ENCODE measurements at places on chromosomes 16 and 17.

- no peak for DNase-seq
These were observed 14.9 kb downstream of the CDH16 start for GRCh38 chr16:66903544-66904427.

DNA sequence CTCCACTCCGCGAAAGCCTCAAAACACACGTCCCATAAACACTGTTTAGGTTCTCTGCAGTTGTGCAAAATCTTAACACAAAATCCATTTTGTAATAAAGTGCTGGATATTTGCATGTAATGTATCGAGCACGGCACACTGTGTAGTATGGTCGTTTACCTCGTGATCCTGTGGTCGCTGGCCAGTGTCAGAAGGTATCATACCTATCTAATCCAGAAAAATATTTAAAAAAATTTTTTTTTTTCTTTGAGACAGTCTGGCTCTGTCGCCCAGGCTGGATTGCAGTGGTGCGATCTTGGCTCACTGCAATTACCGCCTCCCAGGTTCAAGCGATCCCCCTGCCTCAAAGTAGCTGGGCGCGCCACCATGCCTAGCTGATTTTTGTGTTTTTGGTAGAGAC, 996 bp downstream of the RPL38 start:
- no peak for DNase-seq

GRCh38 chr17:73791631-73792030, 147.4 kb upstream of the SDK2 start:
- no peak for DNase-seq

DNA sequence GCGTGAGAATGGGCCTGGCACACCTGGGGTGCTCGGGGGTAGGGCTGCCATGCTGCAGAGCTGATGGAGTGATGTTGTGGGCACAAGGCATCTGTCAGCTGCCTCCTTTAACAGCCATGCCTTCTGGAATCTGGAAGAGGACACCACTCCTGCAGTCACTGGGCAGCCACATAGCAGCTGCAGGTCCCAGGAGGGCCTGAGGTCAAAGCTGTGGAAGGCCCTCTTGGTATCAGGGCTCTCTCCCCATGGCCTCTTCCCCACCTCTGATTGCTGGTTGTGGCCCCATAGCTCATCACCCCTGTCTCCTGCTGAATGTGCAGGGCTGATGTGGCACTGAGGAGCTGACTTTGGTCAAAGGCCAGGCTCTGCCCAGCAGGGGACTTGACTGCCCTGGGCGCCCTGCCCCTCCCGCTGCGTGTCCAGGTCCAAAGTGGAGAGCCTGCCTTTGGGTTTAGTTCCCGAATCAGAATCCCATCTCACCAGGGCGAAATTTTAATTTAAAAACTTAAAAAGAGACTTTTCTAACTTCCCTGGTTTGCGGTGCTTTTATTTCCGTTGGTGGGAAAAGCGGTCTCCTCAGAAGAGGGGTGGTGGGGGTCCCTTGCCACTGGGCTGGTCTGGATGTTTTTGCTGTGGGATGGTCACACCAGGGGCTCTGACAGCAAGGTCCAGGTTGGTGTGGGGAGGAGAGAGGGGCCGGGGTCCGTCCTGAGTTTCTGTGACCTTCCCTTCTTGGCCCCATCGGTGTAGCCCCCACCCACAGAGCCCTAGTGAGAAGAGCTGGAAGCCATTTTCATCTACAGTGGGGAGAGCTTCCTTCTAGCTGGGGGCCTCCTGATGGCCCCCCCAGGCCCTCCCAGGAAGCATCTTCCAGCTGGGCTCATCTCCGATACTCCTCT, 5.9 kb downstream of the UBALD2 start:
- DNase-seq, result no peak

DNA sequence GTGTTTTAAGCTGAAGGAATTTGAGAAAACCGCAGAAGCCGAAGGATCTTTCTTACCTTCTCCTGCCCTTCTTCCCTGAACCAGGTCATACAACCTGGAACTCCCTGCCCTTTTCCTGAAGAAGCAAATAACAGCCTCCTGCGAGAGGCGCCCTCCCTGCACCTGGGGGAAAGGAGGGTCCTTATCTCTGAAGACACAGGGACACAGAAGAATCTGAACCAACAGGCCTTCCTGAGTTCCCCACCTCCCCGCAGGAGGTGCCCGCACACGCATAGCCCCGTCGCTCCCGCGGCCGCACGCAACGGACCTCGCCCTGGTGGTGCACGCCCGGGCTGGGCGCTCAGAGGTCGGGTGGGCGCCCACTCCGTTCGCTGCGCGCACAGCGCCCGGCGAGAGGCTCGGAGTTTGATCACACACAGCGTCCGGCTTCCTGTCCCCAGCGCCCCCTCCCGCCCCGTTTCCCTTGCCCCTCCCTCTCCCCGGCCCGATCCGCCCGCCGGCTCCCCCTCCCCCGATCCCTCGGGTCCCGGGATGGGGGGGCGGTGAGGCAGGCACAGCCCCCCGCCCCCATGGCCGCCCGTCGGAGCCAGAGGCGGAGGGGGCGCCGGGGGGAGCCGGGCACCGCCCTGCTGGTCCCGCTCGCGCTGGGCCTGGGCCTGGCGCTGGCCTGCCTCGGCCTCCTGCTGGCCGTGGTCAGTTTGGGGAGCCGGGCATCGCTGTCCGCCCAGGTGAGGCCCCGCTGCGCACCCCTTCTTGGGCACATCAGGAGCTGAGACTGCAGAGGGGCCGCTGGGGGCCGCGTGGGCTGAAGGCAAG, at the start of gene TNFSF12:
Gene TNFSF12, plus strand, starts transcription at position 474 of the 816 bp plus-strand sequence. Its CDS starts 96 bp downstream, at position 570.
- DNase-seq, result no peak

- DNase-seq, result no peak
These were observed 78.9 kb downstream of the CNGB1 start for GRCh38 chr16:57892041-57892440.

GRCh38 chr17:74296548-74296936, 22.5 kb downstream of the DNAI2 start:
- peak; percentile 13 for DNase-seq

DNA sequence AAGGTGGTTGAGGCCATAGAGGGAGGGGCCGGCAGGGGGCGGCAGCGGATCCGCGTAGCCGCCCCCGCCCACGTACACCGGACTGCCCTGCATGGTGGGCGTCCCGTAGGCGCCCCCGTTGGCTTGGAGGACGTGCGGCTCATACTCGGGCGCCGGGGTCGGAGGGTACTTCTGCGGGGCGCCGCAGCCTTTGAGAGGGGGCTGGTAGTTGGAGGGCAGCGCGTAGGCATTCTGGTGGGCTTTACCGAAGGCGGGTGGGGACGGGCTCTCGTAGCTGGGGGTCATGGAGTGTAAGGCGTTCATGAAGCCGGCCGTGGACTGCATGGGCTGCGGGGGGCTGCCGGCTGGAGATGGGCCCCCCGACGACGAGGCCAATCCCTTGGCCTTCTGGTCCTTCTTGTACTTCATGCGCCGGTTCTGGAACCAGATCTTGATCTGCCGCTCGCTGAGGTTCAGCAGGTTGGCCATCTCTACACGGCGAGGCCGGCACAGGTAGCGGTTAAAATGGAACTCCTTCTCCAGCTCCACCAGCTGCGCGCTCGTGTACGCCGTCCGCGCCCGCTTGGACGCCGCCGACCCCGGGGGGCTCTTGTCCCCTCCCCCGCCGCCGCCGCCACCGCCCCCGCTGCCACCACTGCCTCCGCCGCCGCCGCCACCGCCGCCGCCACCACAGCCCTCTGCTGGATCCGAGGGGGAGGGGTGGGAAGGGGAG, 5.7 kb upstream of the HOXB2 start:
- no peak for DNase-seq

- DNase-seq, result no peak
These were observed 37.5 kb upstream of the CCR7 start for GRCh38 chr17:40602445-40603443.

DNA sequence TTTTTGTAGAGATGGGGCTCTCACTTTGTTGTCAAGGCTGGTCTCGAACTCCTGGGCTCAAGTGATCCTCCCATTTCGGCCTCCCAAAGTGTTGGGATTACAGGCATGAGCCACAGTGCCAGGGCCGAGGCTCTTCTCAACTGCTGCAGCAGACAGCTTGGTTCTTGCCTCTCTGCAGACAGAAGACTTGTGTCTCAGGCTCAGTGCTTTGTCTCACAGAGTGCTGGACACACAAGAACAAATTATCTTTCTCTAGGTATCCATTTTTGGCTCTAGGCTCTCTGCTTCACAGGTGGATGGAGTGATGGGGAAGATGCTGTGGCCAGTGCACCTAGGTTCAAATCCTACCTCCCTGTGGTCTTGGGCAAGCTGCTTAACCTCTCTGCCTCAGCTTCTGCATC, 80.8 kb upstream of the RNU2-1 start:
- no peak for DNase-seq

Measured in NCI-H1436 (cell line).